ENCODE measurements at places on chromosomes 4 and X. TPM values are rescaled to one million over a fixed set of nuclear protein-coding genes. Genes with fewer than 3 reads are reported as not detected.

The CXorf49 gene
- total RNA-seq: not detected

The DGAT2L6 gene
- not detected for total RNA-seq

The RBM46 gene
- not detected for total RNA-seq

The NSG1 gene
- total RNA-seq: 36.9 TPM

The AFF2 gene
- total RNA-seq: 0.37 TPM

The DMP1 gene
- not detected for total RNA-seq

The SSX3 gene
- not detected for total RNA-seq

The CHIC2 gene
- 17.0 TPM for total RNA-seq

The FGF5 gene
- 1.1 TPM for total RNA-seq

The GPR34 gene
- total RNA-seq: not detected

The BEX2 gene
- total RNA-seq: 4.0 TPM

The GUCY1A1 gene
- total RNA-seq: 6.9 TPM

The DKK2 gene
- total RNA-seq: 0.49 TPM

The PRR32 gene
- total RNA-seq: not detected

The ATP1B4 gene
- not detected for total RNA-seq

The ANKRD50 gene
- 8.8 TPM for total RNA-seq

The BST1 gene
- 4.3 TPM for total RNA-seq

The FHDC1 gene
- 3.6 TPM for total RNA-seq

The TSPAN7 gene
- total RNA-seq: 3.4 TPM

The RXFP1 gene
- not detected for total RNA-seq

The STATH gene
- not detected for total RNA-seq

The CNGA1 gene
- total RNA-seq: 5.1 TPM

The PSAPL1 gene
- 0.14 TPM for total RNA-seq

The DCAF4L1 gene
- total RNA-seq: 0.21 TPM

The AR gene
- total RNA-seq: 0.09 TPM

The NAP1L3 gene
- not detected for total RNA-seq

The NSUN7 gene
- total RNA-seq: 1.5 TPM

The GAGE2A gene
- not detected for total RNA-seq

The BCOR gene
- total RNA-seq: 9.8 TPM

The PTTG2 gene
- total RNA-seq: not detected

The RTL3 gene
- not detected for total RNA-seq

The FREM3 gene
- not detected for total RNA-seq

The AMOT gene
- 0.07 TPM for total RNA-seq

The C4orf50 gene
- not detected for total RNA-seq

The BRS3 gene
- not detected for total RNA-seq

The MCUB gene
- 23.5 TPM for total RNA-seq

The NELFA gene
- total RNA-seq: 30.4 TPM

The PDE6B gene
- not detected for total RNA-seq
